ENCODE measurements at places on chromosomes 6 and 20.

- DNase-seq: no peak
These were observed 102.3 kb downstream of the EDN1 start for GRCh38 chr6:12392490-12392889.

- DNase-seq: no peak
These were observed 33.3 kb upstream of the LAMA4 start for GRCh38 chr6:112287577-112288225.

GRCh38 chr6:169070506-169071176 is 183.0 kb downstream of the THBS2 start:
- no peak for DNase-seq

DNA sequence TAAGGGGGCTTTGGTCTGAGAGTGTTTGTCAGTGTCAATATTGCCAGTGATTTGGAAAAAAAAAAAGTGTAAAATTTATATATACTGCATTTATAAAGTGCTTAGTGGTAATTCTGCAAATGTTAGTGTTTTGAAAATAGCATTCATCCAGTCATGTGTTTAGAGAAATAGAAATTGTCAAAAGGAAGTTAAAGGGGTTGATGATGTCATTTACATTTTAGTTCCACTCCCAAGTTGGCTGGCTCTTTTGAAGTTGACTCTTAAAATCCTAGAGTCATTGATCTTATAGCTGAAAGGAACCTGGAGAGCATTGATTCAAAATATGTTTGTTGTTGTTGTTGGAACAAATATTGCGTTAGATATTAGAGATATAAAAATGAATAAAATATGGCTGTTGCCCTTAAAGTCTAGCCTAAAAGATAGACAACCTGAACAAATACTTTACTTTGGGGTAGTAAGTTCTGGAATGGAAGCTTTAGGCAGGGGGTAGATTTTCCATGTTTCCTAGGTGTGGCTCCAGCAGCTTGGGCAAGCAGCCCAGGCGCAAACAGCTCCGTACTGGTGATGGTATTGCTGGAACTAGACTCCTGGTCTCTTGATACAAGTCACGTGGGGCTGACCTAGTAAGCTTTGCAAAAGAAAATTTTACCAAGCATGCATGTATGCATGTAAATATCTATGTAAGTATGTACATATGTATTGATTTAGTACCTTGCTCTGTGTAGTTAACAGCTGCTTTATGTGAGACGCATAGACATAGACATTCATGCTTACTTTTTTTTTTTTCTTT is 46.3 kb downstream of the HIVEP1 start:
- no peak for DNase-seq

GRCh38 chr6:43980004-43980795 is 147.1 kb downstream of the MRPL14 start:
- no peak for DNase-seq

DNA sequence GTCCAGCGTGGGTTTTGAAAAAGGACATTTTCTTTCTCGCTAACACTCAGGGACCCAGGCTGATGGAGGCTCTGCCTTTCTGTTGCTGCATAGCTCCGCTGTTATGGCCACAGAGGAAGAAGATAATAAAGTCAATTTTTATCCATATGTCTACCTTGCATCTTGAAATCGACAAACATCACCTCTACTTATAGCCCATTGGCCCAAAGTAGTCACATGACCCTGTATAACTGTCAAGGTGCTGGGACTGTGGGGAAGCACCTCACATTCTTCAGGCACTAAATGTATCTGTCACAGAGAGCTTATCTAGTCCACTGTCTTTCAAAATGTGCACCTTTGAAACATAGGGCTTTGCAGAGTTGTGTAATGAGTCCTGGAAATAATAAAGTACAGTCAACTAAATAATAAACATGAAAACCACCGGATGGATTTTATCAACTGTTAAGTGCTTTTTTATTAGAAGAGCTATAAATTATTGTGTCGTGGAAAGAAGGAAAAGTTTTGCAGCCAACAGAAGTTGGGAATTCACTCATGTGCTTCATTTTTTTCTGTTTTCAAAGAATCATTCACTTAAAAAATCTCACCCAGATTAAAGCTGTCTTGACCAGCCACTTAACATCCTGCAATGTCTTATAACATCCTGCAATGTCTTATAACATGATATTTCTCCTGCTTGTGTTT is 47.7 kb upstream of the RCAN2 start:
- DNase-seq: no peak

DNA sequence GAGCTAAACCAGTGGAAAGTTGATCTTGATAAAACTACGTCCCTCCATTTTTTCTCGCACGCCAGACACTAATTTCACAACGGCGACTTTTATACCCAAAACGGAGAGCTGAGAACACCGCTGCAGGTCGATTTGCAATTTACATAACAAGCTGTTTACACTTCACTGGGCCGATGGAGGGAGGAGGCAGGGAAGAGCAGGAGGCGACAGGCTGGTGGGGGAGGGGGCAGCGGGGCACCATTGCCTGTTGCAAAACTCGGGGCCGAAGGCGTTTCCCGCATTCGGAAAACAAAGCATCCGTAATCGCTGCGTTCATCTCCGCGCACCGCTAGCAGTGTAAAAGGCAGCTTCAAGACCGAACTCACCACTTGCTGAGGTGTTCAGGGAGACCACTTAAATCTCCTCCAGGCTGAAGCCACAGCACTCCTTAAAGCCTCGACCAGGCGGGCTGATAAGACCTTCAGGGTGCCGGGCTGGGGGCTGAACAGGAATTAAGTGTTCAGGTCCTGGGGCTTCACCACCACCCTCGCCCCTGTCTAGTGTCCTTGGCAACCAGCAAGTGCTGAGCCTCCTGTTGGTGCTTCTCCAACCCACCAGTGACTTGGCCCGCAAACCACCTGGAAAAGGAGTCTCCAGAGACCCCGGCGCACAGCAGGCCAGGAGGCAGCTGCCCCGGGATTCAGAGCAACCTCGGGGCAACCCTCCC is 2.0 kb upstream of the FOXC1 start:
- DNase-seq: no peak

- no peak for DNase-seq
These were observed 117.6 kb downstream of the TFAP2B start for GRCh38 chr6:50936277-50936681.

DNA sequence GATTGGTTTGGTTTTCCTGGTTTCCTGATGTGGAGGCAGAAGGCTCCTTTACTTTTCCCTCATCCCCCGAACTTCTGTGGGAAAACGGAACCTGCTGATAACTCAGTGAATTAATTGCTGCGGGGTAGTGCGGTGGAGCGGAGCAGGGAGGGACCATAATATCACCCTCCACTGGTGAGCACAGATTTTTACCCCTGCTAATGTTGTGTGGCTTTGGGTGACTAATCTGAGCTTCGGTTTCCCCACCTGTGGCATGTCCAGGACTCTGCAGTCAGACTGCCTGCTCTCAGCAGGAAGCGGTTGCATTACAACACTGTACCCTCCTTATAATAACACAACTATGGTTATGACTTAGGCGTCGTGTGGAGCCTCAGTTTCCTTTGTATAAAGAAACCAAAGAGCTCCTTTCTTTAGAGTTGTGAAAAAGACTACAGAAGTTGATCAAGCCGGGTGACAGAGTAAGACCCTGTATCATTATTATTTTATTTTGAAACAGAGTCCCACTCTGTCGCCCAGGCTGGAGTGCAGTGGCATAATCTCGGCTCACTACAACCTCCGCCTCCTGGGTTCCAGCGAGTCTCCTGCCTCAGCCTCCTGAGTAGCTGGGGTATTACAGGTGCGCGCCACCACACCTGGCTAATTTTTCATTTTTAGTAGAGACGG is 2.2 kb upstream of the ID1 start:
- DNase-seq: no peak

DNA sequence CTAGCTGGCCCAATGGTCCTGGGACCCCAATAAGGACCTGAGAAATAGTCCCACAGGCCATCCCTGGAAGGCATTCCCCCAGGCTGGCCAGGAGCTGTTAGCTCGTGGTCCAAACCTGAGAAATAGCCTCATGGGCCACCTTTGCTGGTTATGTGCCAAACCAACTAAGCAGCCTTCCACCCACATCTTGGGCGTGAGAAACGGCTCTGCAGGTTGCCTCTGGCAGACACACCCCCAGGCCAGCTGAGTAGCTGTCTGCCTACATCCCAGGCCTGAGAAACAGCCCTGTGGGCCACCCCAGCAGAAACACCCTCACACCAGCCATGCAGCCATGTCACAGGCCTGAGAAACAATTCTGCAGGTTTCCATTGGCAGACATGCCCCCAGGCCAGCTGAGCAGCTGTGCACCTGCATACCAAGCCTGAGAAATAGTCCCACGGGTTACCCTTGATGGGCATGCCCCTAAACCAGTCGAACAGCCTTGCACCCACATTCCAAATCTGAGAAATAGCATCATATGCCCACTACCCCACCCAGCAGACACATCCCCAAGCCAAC is 567.8 kb upstream of the ID4 start:
- DNase-seq: no peak

DNA sequence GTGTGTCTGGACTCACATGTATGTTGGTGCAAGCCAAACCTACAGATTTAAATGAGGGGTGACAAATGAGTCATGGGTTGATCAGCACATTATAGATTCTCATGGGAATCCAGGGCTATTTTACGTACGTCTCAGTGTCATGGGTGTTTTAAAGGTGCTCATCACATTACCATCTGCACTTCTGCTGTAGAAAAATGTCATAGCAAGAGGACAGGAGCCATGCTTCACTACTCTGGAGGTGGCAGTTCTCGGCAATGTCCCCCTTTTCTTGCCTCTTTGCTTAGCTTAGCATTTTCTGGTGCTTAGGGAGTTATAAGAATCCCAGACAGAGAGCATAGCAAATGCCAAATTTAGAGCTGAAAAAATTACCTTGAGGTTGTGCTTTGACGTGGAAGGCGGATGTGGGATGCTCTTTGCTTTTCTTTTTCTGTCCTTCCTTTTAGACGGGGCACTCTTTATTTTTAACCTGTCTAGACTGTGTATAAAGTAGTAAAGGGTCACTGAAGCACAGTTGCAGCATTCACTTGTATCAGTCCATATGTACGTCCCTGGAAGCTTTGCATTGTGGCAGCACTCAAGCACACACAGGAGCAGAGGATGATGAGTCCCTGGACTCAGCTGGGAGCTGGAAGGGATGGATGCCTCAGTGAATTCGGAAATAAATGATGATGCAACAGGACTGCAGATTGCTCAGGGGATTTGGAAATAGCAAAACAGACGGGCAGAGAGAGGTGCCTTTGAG is 139.7 kb downstream of the SYNDIG1 start:
- DNase-seq: no peak

DNA sequence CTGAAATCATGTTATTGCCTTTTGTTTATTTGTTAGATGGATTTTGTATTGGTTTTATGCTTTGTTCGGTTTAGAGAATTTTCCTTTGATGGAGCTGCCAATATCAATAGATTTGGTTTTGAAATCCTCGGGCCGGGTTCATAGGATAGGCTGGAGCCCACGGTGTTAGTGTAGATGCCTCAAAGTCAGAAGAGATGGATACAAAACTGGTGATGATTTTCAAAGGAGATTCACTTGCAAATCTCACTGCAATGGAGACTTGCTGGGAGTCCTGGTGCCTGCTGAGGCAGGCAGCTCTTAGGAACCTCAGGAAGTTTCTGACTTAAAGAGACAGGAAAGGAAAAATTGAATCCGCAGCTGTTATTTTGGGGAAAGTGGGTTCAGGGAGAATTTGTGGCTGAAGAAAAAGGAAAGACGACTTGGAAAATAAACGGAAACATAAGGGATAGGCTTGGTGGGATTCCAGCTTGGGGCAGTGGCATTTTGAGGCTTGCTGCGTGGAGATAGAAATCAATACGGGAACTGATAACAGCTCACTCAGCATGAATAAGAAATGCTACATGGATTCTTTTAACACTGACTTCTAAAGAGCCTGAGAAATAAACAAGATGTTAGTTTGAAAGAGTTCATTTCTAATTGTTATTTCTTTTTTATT is 241.6 kb downstream of the PHACTR1 start:
- DNase-seq: no peak

DNA sequence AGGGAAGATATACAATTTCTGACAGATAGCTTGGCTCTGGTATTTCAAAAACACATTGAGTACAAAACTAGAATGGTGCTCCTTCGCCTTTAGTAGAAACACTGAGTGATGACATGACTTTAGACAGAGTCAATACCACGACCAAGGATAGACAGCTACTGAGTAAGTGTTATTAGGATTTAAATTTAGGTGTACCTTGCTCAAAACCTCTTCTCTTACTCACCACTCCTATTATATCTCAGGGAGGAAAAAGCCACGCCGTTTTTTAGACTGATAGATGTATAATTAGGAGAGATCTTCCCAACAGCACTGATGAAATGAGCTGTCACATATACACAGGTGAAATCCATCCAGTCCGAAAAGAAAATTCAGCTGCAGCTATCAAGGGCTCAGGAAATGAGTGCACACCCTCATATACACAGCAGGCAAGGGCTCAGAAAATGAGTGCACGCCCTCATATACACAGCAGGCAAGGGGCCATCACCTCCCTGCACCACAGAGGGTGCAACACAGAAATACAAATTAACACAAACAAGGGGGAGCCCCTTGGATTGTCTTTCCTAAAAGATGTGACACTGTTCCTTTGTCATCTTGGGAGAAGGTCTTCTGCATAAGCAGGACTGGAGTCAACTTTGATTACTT is 53.7 kb downstream of the LYRM4 start:
- DNase-seq: no peak

DNA sequence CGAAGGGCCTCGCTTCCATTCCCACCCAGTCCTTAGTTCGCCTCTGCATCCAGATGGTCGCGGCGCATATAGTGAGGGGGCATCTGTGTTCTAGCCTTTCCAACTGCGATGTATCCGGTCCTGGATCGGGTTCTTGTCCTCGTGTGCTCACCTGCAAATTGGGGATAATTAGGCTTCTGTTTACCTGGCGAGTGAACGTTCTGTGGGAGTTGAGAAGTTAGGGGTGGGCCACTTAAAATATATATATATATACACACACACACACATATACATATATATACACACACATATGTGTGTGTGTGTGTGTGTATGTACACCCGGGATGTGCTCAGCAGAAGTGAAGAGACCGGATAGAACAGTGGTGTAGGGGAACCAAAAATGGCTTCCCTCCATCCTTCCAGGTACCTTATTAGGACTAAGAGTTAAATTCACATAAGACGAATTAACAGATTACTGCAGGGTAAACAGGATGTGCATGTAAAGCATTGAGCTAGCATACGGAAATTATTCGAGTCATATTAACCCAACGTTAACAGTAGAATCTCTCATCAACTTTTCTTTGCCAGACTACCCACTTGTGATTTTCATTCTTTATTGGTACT is 537 bp downstream of the CSTF1 start:
- no peak for DNase-seq
